ENCODE measurements at places on chromosomes 7 and 10.

GRCh38 chr10:11387551-11388222, 223.8 kb downstream of the USP6NL start:
- DNase-seq, result no peak

- no peak for DNase-seq
These were observed 138.7 kb upstream of the PRR15 start for GRCh38 chr7:29424984-29425309.

GRCh38 chr7:139994356-139994755, 68.4 kb downstream of the PARP12 start:
- DNase-seq, result no peak

DNA sequence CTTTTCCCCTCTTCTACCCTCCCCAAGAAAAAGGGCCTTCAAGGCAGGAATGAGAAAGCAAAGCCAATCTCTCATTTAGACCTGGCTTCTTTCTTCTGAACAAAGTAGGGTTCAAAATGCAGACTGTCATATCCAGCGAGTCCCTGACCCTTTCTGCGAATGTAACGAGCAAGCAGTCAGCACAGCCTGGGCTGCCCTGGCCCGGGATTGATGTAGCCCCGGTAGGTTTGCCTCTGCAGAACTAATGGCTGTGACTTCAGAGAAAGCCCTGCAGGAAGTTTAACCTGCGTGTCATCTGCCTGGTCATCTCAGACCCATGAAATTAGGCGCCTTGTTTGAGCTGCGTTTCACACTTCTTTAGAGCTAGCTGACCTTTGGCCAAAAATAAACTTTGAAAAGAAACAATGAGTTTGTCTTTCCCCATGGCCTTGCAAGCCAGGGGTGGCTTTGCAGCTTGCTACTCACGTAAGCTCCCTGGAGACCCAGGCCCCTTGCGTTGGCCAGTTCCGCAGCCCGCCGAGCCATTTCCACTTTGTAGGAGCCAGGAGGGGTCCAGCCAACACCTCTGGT, 36.4 kb downstream of the HABP2 start:
- DNase-seq, result no peak

DNA sequence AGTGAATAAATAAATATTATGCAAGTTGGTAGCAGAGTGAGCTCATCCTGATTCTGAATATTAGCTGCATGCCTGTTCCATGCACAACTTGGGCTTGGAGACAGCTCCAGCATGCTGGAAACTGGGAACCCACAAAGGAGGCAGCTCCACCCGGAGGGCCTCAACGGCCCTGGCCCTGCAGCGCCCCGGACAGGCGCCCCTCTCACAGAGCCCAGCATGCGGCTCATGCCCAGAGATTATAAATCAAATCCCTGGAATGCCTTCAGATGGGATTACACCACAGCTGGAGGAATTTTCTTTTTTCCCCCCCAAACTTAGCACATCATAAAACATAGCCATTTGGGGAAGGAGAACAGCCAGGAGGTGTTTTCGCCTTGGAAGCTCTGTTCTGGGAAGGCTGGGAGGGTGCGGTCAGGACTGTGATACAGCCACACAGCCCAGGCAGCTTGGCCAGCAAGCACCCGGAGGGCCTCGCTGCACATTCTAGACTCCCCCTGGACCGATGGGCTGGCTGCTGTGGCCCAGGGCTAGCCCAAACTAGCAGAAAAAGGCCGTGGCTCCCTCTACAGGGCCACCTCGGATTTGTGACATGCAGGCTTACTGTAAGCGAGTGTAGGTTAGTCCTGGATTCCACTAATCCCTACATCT, 102.4 kb downstream of the PTPN20 start:
- no peak for DNase-seq

- no peak for DNase-seq
These were observed 202.0 kb upstream of the SEMA3E start for GRCh38 chr7:83850941-83851340.

DNA sequence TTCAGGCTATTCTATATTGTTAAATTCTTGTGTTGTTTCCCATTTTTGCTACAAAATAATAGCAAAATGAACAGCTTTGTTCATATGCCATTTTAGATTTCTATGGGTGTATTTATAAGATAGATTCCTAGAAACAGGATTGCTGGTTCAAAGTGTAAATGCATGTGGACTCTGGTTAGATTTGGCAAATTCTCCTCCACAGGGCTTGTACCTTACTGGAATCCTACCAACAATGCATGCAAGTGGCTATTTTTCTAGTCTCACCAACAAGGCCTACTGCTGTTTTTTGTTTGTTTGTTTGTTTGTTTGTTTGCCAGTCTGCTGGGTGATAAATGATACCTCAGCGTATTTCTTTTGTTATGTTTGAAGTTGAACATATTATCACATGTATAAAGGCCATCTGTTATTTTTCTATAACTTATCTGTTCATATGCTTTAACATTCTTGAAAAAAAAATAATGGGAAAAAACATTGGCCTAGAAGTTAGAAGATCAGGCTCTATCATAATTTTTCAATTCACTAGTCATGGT, 87.1 kb upstream of the AHR start:
- DNase-seq, result no peak

DNA sequence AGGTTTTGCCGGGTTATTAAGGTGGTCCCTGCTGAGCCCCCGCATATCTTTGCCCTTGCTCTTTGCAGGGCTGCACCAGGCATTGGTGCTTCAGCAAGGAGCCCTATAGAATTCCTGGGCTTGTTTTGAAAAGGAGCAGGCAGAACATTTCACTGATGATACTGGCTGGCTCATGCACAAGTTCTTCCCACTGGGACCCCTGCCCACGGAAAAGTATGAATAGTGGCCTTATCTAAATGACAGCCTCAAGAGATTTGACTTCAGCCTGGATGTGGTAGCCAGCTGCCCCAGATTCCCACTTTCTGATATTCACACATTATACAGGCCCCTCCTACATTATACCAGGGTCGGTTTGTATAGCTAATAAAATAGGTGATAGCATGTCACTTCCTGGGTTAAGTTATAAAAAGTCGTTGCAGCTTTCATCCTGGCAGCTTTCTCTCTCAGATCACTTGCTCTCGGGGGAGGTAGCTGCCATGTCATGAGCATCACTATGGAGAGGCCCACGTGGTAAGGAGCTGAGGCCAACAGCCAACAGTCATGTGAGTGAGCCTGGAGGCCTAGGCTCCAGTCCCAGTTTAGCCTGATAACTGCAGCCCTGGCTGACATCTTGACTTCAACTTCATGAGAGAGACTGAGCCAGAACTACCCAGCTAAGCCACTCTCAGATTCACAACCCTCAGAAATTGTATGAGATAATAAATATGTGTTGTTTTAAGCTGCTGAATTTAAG, 16.8 kb upstream of the CRTAC1 start:
- no peak for DNase-seq

GRCh38 chr10:30433306-30433729, 666 bp upstream of the MAP3K8 start:
- no peak for DNase-seq

DNA sequence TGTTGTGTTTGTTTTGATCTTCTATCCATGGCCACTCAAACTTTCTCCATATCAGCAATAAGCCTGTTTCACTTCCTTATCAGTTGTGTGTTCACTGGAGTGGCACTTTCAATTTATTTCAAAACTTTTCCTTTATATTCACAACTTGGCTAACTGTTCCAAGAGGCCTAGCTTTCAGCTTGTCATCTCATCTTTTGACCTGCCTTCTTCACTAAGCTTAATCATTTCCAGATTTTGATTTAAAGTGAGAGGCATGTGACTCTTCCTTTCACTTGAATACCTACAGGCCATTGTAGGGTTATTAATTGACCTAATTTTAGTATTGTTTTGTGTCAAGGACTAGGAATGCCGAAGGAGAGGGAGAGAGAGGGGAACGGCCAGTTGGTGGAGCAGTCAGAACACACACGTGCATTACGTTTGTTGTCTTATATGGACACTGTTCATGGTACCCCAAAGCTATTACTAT, 5.5 kb upstream of the GNAT3 start:
- no peak for DNase-seq

DNA sequence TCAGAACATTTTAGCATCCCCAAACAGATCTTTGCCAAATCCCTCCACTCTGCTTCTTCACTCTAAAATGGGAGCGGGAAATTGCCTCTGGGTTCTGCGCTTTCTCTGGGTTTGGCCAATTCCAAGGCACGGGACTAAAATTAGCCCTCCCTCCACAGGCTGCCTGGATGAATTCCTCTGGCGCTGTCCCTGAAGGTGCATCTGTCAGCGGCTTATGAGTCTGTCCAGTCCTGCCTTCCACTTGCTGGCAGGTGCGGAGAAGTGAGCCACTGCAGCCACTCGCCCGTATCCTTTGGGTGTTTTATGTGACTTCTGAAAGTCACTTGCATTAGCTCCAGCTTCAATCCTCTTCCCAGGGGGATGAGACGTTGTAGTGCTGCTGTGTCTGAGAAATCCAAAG, 121.6 kb downstream of the SH2D4B start:
- no peak for DNase-seq

GRCh38 chr7:69814421-69814962, 216.2 kb downstream of the AUTS2 start:
- DNase-seq, result no peak

DNA sequence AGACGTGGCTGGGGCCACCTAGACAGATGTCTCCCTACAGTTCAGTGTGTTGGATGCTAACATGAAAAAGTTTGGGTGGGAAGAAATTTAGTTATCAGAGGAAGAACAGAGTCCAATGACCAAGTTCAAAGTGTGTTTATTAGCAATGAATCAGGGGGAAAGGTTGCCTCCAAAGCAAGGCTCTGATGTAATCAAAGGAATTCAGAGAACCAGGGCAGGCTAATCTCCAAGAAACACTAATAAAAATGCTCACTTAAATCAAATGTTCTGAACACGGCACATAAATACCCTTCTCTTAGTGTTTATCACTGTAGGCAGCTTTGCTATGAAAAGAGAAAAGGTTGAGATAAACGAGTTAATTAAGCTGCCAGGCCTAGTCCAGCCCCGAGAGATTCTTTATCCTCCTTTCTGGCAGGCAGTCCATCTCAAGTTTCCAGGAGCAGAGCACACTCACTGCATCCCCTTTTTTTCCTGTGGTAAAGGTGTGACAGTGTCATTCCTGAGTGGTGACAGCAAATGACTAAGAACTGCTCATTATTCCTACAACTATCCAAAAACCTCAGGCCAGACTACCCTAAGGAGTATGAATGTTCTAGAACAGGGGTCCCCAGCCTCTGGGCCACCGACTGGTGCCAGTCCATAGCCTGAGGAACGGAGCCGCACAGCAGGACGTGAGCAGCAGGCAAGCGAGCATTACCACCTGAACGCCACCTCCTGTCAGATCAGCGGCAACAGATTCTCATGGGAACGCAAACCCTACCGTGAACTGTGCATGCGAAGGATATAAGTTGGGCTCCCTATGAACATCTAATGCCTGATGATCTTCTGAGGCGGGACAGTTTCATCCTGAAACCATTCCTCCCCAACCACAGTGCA, 66.9 kb upstream of the FHIP2A start:
- no peak for DNase-seq

Measured in T-cell (primary cell).